ENCODE measurements at places on chromosomes 5 and 9.

- peak; percentile 13 for DNase-seq
Observed at GRCh38 chr5:74895906-74896305, 29.7 kb upstream of the FAM169A start.

DNA sequence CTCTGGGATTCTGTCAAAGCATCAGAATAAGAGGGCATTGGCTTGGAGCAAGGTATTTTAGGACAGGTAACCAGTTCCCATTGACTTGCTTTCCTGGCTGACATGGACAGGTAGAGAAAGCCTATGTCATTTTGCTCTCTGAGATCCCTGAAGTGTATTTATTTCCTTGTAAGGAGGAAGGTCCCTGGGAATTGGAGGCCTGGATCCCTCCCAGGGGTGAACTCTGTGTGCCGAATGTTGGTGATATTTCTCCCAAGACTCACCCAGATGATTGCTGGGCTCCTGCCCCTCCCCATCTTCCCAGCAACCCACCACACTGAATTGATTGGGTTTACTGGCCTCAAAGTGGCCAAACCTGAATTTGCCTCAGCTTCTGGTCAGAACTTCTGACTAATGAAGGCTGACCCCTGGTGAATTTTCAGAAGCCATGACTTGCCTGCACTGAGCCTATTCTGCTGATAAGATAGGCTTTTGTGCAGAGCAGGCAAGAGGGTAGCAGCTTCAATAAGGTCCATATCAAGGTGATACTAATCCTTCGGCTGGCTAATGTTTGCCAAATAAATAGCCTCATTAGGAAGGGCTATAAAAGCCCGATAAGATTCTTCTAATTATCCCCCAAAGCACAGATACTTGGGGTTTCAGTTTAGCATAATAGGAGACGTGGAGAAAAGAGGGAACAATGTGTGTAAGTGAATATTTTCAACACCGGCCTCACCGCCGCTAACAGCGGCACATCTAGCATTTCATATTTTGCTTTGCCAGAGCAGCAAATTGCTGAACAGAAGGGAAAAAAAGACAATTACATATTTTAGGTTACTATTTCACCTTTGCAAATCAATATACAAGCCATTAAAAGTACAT lies 152.9 kb upstream of the PITX1 start:
- no peak for DNase-seq

- DNase-seq, result no peak
Observed at GRCh38 chr5:110040178-110040577, 350.5 kb downstream of the MAN2A1 start.

- no peak for DNase-seq
Observed at GRCh38 chr5:10728679-10729078, 32.4 kb downstream of the DAP start.

DNA sequence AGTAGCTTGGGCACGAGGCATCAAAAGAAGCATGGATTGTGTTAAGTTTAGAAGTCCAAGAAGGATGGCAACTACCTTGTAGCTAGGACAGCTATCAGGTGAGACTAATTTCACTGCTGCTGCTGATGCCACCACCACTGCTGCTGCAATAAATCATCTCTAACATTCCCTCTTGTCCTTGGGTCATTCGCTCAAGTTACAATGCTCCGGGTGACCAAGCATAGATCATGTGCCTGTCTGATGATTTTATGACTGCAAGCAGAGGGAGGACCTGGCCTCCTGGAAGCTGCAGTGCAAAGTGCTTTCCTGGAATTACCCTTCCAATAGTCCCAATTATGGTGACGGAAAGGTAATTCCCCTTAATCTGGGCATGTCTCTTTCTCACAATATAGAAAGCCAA lies 334.4 kb downstream of the PRELID2 start:
- no peak for DNase-seq

All from COLO829 (cell line).